Activated CD4-positive, alpha-beta memory T cell treated with anti-CD3 and anti-CD28 coated beads, Interleukin-2, amount 10 ng/mL, durations not matched to agents 7 days and 5 days (primary cell): ENCODE measurements at places on chromosomes 4 and X. TPM values are rescaled to one million over a fixed set of nuclear protein-coding genes. Genes with fewer than 3 reads are reported as not detected.
A peak's percentile ranks its signal among the peaks of the same experiment; 100 is the strongest.

RGN gene
- not detected for total RNA-seq

EDA2R gene
- 2.8 TPM for total RNA-seq

CDKL5 gene
- total RNA-seq = 2.0 TPM

CCNA2 gene
- 107 TPM for total RNA-seq

ACSL4 gene
- total RNA-seq = 64.9 TPM

- H3K27me3 ChIP-seq = no peaks in the 10 kb centered on the region
- no peaks in the 10 kb centered on the region for H3K4me1 ChIP-seq
- no peaks in the 10 kb centered on the region for H3K36me3 ChIP-seq
- H3K4me3 ChIP-seq = no peak overlapping the region
These were observed 95.6 kb downstream of the MAPK10 start for GRCh38 chr4:86264241-86264640.

GRCh38 chrX:107454302-107454701 lies 4.8 kb downstream of the FRMPD3 start:
- H3K4me1 ChIP-seq = peaks cover 7% of the 10 kb centered on the region
- no peak overlapping the region for H3K27ac ChIP-seq
- no peaks in the 10 kb centered on the region for H3K36me3 ChIP-seq

GRCh38 chr4:78809928-78810835 lies 34.0 kb downstream of the BMP2K start:
- no peak overlapping the region for H3K4me3 ChIP-seq
- H3K4me1 ChIP-seq = no peaks in the 10 kb centered on the region
- H3K27ac ChIP-seq = no peak overlapping the region
- no peaks in the 10 kb centered on the region for H3K27me3 ChIP-seq

GRCh38 chr4:972651-973424 lies 531 bp downstream of the DGKQ start:
- H3K27ac ChIP-seq = no peak overlapping the region
- peak overlapping the region; percentile 56 for H3K4me3 ChIP-seq
- H3K27me3 ChIP-seq = no peaks in the 10 kb centered on the region
- H3K36me3 ChIP-seq = no peaks in the 10 kb centered on the region

- no peak for DNase-seq
- H3K4me1 ChIP-seq = no peaks in the 10 kb centered on the region
- no peak overlapping the region for H3K4me3 ChIP-seq
- H3K36me3 ChIP-seq = peaks cover 15% of the 10 kb centered on the region
- no peaks in the 10 kb centered on the region for H3K27me3 ChIP-seq
These were observed 73.0 kb upstream of the ADAD1 start for GRCh38 chr4:122305853-122306252.

- H3K27me3 ChIP-seq = no peaks in the 10 kb centered on the region
- no peak overlapping the region for H3K4me3 ChIP-seq
These were observed 112.9 kb downstream of the MBNL3 start for GRCh38 chrX:132375941-132376340.

GRCh38 chrX:102712216-102712966 lies at the start of gene GPRASP2:
GPRASP2 (plus strand) TSS chrX:102712448; CDS start chrX:102714870, 2,422 bp downstream.
- H3K4me3 ChIP-seq = peak within 1 kb of the TSS; percentile 64
- H3K27me3 ChIP-seq = peaks cover 25% of the 10 kb centered on the region
- peaks cover 9% of the 10 kb centered on the region for H3K4me1 ChIP-seq

DNA sequence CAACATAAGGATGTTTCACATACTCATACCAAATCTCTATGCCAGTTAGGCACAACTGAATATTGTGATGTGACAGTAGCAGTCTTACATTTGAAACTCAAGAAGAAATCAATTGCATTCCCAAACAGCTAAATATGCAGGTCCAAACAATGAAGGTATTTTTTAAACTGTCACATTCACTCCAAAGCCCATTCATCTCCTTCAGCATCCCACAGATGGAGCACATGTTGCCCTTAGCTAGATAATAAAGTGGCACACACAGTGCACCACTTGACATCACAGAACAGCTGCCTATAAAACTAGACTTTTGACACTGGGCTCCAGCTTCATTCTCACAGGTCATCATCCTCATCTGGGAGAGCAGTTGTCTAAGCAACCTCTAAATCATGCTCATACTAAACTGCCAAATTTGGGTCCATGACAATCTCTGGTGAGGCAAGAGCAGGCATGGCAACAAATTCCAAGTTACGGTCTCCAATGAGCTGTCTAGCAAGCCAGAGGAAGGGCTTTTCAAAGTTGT lies 26.2 kb upstream of the ARHGEF6 start:
- H3K27ac ChIP-seq = no peak overlapping the region
- peaks cover 20% of the 10 kb centered on the region for H3K4me1 ChIP-seq
- no peak overlapping the region for H3K4me3 ChIP-seq
- H3K27me3 ChIP-seq = no peaks in the 10 kb centered on the region
- no peak for DNase-seq

- H3K36me3 ChIP-seq = peaks cover 14% of the 10 kb centered on the region
- H3K27me3 ChIP-seq = no peaks in the 10 kb centered on the region
- peaks cover 12% of the 10 kb centered on the region for H3K4me1 ChIP-seq
These were observed 116.4 kb downstream of the PPA2 start for GRCh38 chr4:105357258-105357980.

GRCh38 chrX:369563-370101 lies 17.1 kb downstream of the PPP2R3B start:
- no peak overlapping the region for H3K27ac ChIP-seq
- peaks cover 32% of the 10 kb centered on the region for H3K27me3 ChIP-seq
- H3K36me3 ChIP-seq = no peaks in the 10 kb centered on the region

GRCh38 chr4:24559032-24559821 lies 25.1 kb downstream of the DHX15 start:
- H3K4me1 ChIP-seq = peaks cover 63% of the 10 kb centered on the region
- DNase-seq = no peak
- no peaks in the 10 kb centered on the region for H3K27me3 ChIP-seq
- peaks cover 69% of the 10 kb centered on the region for H3K36me3 ChIP-seq

- no peaks in the 10 kb centered on the region for H3K36me3 ChIP-seq
- no peaks in the 10 kb centered on the region for H3K27me3 ChIP-seq
- no peak for DNase-seq
- no peak overlapping the region for H3K4me3 ChIP-seq
These were observed 147.4 kb upstream of the MAOA start for GRCh38 chrX:43508694-43509093.

DNA sequence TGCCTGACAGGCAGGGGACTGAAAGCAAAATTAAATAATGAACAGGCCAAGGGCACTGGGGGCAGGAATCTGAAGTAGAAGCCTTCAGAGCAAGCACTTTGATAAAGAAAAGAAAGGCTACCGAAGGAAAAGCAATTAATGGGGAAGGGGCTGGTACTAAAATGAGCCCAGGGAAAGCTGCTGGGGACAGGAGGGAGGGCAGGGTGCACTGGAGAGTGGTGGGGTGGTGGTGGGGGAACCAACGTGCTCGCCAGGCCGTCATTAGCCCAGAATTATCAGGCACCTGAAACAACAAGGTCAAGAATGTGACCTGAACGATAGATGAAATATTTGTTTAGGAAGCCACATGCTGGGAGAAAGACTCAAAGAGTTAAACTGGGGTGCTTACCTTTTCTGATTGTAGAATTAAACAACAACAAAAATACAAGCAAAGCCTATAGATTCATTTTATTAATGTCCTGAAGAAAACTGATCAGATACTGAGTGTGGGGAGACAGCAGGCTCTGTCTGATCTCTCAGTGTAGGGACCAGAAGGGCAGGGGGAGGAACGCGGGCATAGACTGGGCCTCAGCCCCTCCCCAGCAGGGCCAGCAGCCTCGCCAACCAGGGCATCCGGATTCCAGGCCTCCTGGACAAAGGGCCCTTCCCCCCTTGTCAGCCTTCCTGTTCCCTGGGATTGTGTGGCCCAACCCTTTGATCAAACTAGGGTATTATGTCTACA lies 239.7 kb upstream of the KLF3 start:
- no peaks in the 10 kb centered on the region for H3K36me3 ChIP-seq
- DNase-seq = no peak

GRCh38 chr4:7285244-7286094 lies 93.1 kb downstream of the SORCS2 start:
- no peaks in the 10 kb centered on the region for H3K4me1 ChIP-seq
- H3K27ac ChIP-seq = no peak overlapping the region
- no peak for DNase-seq
- no peaks in the 10 kb centered on the region for H3K36me3 ChIP-seq
- peaks cover 4% of the 10 kb centered on the region for H3K27me3 ChIP-seq
